ENCODE measurements at places on chromosomes 7 and 10.

GRCh38 chr10:69866246-69866687 is 64.6 kb downstream of the COL13A1 start:
- DNase-seq = no peak

DNA sequence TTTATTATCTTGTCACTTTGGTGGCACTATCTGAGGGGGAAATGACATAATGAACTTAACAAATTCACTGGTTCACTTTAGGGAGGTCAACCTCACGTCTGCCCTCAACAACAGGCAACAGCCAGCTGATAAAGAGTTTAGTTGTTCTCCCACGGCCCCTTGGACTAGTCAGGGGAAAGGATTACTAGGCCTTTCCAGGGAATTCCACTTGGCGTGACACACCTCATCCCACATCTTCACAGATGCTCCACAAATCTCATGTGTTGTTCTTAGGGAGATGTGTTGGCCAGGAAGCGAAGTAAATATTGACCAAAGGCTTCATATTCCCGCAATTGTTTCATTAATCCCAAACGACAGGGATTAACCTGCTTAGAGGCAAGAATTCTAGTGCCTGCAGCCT is 183.5 kb upstream of the CDCA7L start:
- DNase-seq = no peak

- peak; percentile 70 for DNase-seq
Observed at GRCh38 chr7:151085691-151086620, at the start of gene AGAP3. AGAP3 (plus strand) TSS chr7:151086475; CDS start chr7:151086742, 267 bp downstream.

DNA sequence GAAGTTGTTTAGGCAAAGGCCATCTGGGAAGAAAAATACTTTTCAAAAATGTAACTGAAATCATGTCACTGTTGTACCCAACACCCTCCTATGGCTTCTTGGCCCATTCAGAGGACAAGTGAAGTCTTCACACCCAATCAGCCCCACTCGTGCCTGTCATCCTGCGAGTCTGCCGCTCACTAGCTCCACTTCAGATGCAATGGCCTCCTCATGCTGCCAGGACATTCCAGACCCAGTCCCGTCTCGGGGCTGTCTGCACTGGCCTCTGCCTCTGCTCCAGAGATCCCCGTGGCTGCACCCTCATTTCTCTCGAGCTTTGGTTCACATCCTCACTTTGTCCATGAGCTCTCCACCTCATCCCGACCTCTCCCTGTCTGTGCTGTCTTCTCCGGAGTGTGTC is 227.1 kb downstream of the KCNMA1 start:
- no peak for DNase-seq

DNA sequence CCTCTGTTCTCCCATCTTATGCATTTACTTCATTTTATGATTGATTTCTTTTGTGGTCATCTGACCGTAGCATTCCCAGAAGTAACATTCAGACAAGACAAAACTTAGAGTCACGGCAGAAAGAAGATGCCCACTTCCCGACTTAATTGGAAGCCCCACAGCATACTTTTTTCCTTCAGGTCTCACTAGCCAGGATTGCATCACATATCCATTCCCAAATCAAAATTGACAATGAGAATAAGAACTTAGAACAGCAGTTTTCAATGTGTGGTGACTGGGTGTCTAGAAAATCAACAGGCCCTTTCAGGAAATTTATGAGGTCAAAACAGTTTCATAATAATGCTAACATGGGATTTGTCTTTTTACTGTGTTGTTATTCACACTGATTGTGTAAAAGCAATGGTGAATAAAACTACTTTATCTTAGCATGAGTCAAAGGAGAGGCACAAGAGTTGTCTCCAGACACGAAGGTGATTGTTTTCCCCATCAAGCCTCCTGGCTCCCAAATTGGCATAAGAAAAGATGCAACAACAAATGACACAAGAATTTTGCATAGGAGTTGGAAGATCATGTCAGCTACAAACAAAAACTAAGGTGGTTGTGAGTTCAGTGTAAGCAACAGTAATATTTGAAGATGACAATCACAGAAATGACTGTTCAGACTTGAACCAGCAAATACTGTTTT is 493.9 kb downstream of the HTR7 start:
- DNase-seq = no peak

DNA sequence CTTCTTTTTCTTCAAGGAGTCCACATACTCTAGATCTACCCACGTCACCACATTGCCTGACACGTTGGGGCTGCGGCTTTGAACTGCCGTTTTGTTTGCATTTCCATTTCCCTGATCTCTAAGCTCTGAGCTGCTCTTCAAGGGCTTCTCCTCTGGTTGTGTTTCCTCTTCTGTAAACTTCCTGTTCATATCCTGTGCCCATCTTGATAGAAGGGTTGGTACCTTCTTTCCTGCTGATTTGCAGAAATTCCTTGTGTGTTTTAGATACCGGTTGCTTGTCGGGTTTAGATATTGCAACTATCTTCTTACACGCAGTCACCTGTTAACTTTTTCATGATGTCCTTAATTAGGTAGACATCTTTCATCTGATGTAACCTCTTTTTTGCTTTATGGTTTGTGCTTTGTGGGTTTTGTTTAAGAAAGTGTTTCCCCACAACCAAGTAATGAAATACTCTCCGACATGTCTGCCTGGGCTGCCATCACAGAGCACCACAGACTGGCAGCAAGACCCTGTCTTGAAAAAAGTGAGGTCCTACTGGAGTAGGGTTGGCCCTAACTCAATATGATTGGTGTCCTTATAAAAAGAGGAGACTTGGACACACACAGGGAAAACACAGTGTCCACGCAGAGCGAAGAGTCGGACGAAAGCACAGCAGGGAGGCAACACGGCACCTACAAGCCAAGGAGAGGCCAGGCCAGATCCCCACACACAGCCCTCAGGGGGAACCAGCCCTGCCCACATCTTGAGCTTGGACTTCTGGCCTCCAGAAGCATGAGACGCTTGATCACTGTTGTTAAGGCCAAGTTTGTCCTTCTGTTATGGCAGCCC is 99.1 kb upstream of the PDGFA start:
- DNase-seq = peak; percentile 82

GRCh38 chr10:119980956-119981750 is 88.6 kb downstream of the SEC23IP start:
- DNase-seq = no peak

DNA sequence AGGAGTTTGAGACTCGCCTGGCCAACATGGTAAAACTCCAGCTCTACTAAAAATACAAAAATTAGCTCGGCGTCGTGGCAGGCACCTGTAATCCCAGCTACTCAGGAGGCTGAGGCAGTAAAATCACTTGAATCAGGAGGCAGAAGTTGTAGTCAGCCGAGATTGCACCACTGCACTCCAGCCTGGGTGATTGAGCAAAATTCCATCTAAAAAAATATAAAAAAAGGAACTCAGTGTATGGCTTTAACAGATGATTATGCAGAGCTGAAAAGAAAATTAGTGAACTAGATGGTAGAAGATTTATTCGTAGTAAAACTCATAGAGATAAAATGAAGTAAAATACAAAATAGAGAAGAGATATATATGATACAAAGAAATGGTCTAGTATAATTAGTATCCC is 12.6 kb upstream of the CNOT4 start:
- DNase-seq = peak; percentile 4

- no peak for DNase-seq
Observed at GRCh38 chr7:104818961-104819880, 194.8 kb upstream of the KMT2E start.

Data from CD4-positive, alpha-beta T cell treated with Interleukin-1 beta for 1 hour (primary cell).